ENCODE measurements at places on chromosomes 13 and 19. TPM values are rescaled to one million over a fixed set of nuclear protein-coding genes. Genes with fewer than 3 reads are reported as not detected.
A peak's percentile ranks its signal among the peaks of the same experiment; 100 is the strongest.

DNA sequence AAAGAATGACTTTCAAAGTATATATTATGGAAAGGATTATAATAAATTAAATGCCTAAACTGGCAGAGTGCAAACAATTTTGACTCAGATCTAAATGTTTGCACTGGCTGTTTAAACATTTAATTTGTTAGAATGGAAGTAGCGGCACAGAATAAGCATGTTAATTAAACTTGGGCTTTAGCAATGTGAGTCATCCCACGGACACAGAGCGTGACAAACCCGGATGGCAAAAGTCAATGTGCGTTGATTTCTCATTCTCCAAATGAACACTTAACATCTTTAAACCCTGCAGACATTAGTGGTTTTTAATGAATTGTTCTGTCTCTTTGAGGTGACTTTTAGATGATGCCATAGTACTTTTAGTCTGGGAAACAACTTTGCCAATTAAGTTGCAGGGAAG lies 38.4 kb downstream of the PCDH8 start:
- no peak for DNase-seq

GRCh38 chr13:30799356-30799824 lies 64.0 kb downstream of the ALOX5AP start:
- DNase-seq: no peak

DNA sequence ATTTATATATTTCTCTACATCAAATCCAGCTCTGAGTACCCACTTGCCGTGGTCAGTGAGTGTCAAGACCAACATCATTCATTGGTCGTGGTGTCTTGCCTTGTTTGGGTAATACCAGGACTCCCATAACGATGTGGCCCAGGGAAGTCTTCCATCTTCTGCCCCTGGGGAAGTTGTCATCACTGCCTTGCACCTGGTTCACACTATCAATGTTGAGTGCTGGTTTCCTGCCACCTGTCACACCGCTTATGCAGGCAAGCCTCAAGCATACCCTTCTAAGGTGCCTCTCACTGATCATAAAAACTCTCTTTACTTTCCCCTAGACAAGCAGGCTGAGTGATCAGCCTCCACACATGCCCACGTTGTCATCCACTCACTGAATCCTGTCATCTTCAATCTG lies 382.4 kb downstream of the KCTD12 start:
- DNase-seq: no peak

- no peak for DNase-seq
These were observed 3.2 kb upstream of the SACS start for GRCh38 chr13:23436680-23437079.

DNA sequence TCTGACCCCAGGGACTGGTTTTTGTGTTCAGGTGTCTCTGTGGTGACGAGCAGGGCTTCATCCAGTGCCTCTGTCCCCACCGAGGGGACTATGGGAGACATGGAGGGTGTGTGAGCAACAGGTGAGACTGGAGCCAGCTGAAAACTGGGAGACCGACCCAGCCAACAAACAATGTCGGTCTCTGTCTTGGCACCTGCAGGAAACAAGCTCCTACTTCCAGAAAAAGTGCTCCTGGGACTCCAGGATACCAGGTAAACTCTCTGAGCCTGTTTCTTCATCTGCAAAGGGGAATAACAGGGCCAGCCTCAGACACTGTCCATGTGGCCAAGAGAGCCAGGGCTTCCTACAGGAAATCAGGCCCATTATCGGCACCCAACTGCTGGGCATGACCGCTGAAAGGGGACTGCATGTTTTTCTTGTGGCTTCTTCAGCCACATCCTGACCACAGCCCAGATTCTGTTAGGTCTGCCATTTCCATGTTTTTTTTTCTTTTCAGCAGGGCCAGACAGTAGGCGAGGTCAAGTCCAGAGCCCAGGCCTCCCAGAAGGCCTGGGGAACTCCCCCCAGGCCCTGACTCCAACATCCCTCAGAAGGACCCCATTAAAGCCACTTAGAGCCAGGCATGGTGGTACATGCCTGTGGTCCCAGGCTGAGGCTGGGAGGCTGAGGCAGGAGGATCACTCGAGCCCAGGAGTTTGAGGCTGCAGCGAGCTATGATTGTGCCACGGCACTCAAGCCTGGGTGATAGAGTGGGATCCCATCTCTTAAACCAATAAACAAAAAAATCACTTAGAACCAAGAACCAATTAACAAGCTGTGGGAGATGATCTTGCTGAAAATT lies 836 bp upstream of the BST2 start:
- DNase-seq: no peak

- DNase-seq: no peak
These were observed 1052.0 kb downstream of the DIAPH3 start for GRCh38 chr13:59111751-59112171.

DNA sequence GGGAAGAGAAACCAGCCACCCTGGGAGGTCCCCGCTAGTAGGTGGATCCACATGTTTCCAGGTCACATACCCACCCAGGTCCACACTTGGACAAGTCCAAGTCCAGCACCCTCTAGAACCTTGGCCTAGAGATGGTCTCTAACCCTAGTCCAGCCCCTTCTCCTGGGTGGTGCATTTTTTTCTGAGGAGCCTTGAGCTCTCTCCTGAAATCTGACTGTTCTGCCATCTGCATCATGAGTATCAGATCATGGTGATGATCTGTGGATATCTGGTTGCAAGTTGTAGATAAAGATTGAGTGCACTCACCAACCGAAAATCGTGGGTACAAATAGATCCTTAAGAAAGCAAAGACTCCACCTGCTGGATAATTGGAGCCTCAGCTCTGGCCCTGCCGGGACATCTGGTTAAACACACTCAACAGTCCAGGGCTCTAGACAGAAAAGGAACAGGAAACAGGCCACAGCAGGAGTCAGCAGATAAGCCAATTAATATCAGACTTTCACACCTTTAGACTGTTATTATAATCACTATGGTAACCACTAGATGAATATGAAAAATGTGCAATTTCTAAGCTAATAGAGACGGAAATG lies 41.1 kb downstream of the GPR12 start:
- no peak for DNase-seq

DNA sequence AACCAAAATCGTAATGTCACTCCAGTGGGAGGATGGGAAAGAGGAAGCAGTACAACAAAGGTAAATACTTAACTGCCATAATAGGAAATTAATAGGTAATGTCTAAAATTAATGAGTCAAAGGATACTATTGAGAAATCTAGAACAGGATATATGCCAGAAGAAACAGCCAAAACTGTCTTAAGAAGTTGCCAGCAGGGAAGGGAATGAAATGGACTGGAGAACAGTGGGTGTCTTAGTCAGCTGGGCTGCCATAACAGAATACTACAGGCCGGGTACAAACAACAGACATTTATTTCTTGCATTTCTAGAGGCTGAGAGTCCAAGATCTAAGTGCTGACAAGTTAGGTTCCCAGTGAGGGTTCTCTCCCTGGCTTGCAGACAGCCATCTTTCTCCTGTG lies 40.3 kb upstream of the IPO5 start:
- no peak for DNase-seq

DNA sequence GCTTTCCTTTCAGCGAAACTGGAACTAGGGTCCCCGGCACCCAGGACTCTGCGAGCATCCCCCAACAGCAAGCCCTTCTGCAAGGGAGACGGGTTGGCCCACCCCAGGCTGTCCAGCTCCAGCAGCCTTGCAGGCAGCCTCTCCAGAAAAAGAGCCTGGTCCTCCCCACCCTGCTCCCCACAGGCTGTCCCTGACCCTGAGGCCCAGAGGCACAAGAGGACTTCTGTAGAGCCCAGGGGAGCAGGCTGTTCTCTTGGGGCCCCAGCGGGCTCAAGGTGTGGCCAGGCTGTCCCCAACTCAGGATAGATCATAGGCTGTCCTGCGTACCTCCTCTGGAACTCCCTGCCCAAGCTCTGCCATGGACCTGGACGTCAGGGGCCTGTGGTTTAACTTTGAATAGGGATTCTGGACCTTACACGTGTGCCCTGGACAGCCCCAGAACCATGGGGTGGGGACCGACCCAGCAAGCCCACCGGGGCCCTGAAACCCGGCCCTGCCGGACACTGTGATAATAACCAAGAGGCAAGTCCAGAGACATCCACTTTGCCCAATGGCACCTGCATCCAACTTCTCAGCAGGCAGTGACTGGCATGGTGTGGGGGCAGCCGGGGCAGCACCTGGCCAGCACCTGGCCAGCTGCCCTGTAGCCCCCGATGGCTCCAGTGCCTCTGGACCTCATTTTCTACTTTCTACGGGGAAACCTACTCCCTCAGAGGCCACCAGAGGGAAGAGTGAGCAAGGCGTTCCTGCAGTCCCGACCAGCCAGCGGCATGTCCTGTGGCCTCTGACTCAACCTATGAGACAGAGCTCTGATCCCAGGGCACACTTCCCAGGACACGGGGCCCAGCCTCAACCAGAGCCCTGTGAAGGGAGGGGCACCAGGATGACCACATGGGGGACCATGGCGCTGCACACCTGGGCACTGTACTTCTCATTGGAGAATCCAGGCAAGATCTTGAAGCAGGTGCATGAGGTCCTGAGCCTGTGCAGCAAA lies 50.9 kb upstream of the TPM4 start:
- peak; percentile 34 for DNase-seq

- no peak for DNase-seq
These were observed 27.7 kb upstream of the EPHX3 start for GRCh38 chr19:15259907-15260306.

DNA sequence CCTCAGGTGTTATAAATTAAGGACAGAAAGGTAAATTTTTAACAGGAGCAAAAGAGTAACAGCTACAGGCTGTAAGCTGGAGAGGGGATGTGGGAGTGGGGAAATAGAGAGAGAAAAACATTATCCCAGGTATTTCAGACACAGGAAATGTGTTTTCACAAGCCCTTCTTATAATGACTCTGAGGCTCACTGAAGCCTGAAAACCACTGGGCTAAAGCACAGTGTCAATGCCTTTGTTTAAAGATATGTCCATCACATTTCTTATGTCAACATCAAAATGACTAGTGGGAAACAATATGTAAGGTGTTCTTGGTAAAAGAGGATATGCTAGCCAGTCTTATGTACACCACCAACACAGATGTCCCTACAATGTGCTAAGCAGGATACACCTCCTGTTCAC lies 365.9 kb downstream of the FGF14 start:
- DNase-seq: no peak

- no peak for DNase-seq
These were observed 134.1 kb upstream of the RXFP2 start for GRCh38 chr13:31605076-31605860.

DNA sequence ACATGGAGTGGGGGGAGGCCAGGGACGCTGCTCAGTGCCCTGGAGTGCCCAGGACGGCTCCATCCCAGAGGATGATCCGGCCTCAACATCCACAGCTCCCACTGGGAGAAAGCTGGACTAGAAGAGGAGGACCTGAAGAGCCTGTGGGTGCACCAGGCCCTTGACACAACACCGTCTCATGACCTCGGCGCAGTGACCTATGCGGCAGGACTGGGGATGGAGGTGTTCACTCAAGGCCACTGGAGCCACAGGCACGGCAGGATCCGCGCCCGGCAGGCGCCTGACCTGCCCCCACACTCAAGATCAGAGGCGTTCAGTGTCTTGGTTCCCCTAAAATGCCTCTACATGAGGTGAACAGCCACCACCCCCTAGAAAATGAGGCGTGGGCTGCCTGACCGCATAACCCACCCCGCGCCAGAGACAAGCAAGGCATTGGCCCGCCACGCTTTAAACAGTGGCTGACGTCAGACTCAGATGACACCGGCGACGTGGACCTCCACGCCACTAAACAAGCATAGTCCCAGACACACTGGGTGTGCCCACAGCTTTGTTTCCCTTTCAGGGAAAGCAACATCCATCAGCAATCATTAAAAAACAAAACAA lies 8.0 kb downstream of the SGTA start:
- no peak for DNase-seq

GRCh38 chr13:103349211-103349980 lies 283.2 kb upstream of the SLC10A2 start:
- no peak for DNase-seq

DNA sequence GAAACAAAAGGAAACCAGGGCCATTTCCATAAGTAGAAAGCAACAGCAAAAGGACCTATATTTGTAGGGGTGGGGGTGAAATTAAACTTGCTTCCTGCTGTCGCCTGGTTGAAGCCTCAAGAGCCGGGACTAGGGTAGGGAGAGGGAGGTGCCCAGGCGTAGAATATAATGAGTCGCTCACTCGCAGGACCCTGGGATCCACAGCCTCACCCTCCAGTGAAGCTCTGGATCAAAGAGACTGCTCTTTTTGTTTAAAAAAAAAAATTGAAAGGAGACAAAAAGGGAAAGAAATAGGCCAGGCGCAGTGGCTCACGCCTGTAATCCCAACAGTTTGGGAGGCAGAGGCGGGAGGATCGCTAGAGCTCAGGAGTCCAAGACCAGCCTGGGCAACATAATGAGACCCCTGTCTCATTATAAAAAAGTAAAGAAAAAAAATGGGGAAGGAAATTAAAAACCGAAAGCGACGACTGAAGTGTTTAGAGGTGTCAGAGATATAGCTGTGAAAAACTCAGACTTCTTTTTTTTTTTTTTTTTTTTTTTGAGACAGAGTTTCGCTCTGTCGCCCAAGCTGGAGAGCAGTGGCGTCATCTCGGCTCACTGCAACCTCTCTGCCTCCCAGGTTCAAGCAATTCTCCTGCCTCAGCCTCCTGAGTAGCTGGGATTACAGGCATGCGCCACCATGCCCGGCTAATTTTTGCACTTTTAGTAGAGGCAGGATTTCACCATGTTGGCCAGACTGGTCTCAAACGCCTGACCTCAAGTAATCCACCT lies 10.9 kb upstream of the ADGRE5 start:
- DNase-seq: no peak

DNA sequence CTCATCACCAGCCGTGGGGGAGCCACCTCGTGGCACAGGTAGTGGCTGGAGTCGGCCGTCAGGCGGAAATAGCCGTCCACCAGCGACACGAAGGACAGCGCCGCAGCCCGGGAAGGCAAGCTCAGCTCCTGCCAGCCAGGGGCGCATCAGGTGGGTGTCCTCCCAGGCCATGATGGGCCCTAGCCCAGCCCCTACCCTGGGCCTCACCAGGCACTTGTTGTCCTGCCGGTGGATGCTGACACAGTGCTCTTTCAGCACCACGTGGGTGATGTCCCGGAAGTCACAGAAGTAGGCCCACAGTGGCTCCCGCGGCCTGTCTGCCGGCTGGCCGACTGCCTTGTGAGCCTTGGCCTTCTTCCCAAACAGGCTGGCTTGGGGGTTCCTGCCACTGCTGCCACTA lies 15.7 kb downstream of the TYK2 start:
- DNase-seq: no peak

GRCh38 chr19:51904331-51905165 lies at the start of gene ZNF649:
Gene ZNF649, minus strand, starts transcription at chr19:51905017. Its CDS starts 4,910 bp downstream, at chr19:51900107.
- DNase-seq: peak; percentile 90

Gene ZNF627
- 5.1 TPM for total RNA-seq

Gene IGSF23
- not detected for total RNA-seq

Gene NKPD1
- total RNA-seq: not detected

Gene DIRAS1
- 108 TPM for total RNA-seq

Gene ZNF491
- total RNA-seq: 1.6 TPM

Gene DACT3
- 15.4 TPM for total RNA-seq

Gene CNFN
- total RNA-seq: 0.97 TPM
